Hepatocyte (in vitro differentiated cells): ENCODE measurements at places on chromosomes 1 and 21. TPM values are rescaled to one million over a fixed set of nuclear protein-coding genes. Genes with fewer than 3 reads are reported as not detected.
A peak's percentile ranks its signal among the peaks of the same experiment; 100 is the strongest.

GRCh38 chr1:190068304-190068703, 409.4 kb downstream of the BRINP3 start:
- no peaks in the 10 kb centered on the region for H3K36me3 ChIP-seq
- H3K4me3 ChIP-seq: no peak overlapping the region
- H3K27me3 ChIP-seq: no peaks in the 10 kb centered on the region
- DNase-seq: no peak

GRCh38 chr1:53696571-53696970, 42.4 kb downstream of the GLIS1 start:
- H3K27ac ChIP-seq: no peak overlapping the region
- no peak for DNase-seq
- H3K4me1 ChIP-seq: peaks cover 4% of the 10 kb centered on the region

- peak; percentile 6 for DNase-seq
- H3K4me3 ChIP-seq: no peak overlapping the region
- no peaks in the 10 kb centered on the region for H3K36me3 ChIP-seq
- H3K4me1 ChIP-seq: peaks cover 5% of the 10 kb centered on the region
Observed at GRCh38 chr1:75079538-75080290, 54.5 kb upstream of the LHX8 start.

The PTTG1IP gene
- 315 and 362 TPM in 2 replicates for polyA plus RNA-seq

GRCh38 chr1:9061252-9061960, 8.0 kb downstream of the SLC2A5 start:
- H3K4me3 ChIP-seq: no peak overlapping the region
- H3K27ac ChIP-seq: no peak overlapping the region
- H3K4me1 ChIP-seq: no peaks in the 10 kb centered on the region

GRCh38 chr1:157356601-157357000, 195.7 kb downstream of the FCRL5 start:
- H3K4me1 ChIP-seq: no peaks in the 10 kb centered on the region
- H3K27ac ChIP-seq: no peak overlapping the region
- no peaks in the 10 kb centered on the region for H3K36me3 ChIP-seq
- no peak overlapping the region for H3K4me3 ChIP-seq
- DNase-seq: no peak
- no peaks in the 10 kb centered on the region for H3K27me3 ChIP-seq

DNA sequence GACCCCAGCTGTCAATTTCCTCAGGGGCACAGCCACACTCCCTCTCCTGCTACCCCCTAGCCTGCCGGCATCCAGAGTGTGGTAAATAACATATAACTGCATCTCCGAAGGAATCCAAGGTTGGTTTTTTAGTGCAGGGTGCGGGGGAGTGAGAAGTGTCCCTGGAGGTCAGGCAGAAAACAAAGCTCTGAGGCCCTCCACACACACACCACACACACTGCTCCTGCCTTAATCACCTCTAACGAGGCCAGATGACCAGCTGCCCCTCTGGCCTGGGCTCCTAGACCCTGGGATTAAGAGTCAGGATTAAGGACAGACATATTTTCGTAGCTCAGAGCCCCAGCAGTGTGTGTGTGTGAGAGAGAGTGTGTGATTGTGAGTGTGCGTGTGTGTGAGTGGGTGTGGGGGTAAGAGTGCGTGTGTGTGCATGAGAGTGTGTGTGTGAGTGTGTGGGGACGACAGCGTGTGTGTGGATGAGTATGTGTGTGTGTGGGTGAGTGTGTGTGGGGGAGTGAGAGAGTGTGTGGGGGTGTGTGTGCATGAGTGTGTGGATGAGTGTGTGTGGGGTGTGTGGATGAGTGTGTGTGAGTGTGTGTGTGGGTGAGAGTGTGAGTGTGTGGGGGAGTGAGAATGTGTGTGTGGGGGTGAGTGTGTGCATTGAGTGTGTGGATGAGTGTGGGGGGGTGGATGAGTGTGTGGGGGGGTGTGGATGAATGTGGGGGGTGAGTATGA, 14.6 kb downstream of the SDC3 start:
- DNase-seq: no peak
- H3K4me1 ChIP-seq: peaks cover 27% of the 10 kb centered on the region
- no peak overlapping the region for H3K27ac ChIP-seq
- H3K4me3 ChIP-seq: no peak overlapping the region
- no peaks in the 10 kb centered on the region for H3K36me3 ChIP-seq

GRCh38 chr1:19360016-19360415, 47.9 kb downstream of the SLC66A1 start:
- no peaks in the 10 kb centered on the region for H3K36me3 ChIP-seq
- H3K27ac ChIP-seq: no peak overlapping the region
- H3K27me3 ChIP-seq: no peaks in the 10 kb centered on the region
- H3K4me3 ChIP-seq: no peak overlapping the region

- H3K27me3 ChIP-seq: peaks cover 4% of the 10 kb centered on the region
- H3K4me3 ChIP-seq: no peak overlapping the region
- no peaks in the 10 kb centered on the region for H3K36me3 ChIP-seq
- H3K27ac ChIP-seq: no peak overlapping the region
- no peaks in the 10 kb centered on the region for H3K4me1 ChIP-seq
Observed at GRCh38 chr1:9990944-9991343, 6.1 kb upstream of the RBP7 start.

- no peak for DNase-seq
- H3K4me3 ChIP-seq: no peak overlapping the region
- no peak overlapping the region for H3K27ac ChIP-seq
Observed at GRCh38 chr1:98103617-98104285, 182.9 kb upstream of the DPYD start.

The SPOCD1 gene
- 2.8 and 2.9 TPM in 2 replicates for polyA plus RNA-seq

GRCh38 chr1:206544562-206545257, 37.4 kb downstream of the RASSF5 start:
- H3K36me3 ChIP-seq: no peaks in the 10 kb centered on the region
- no peak overlapping the region for H3K27ac ChIP-seq
- DNase-seq: peak; percentile 78
- no peaks in the 10 kb centered on the region for H3K27me3 ChIP-seq
- no peaks in the 10 kb centered on the region for H3K4me1 ChIP-seq

The IGSF9 gene
- polyA plus RNA-seq: 22.5 and 25.4 TPM in 2 replicates

DNA sequence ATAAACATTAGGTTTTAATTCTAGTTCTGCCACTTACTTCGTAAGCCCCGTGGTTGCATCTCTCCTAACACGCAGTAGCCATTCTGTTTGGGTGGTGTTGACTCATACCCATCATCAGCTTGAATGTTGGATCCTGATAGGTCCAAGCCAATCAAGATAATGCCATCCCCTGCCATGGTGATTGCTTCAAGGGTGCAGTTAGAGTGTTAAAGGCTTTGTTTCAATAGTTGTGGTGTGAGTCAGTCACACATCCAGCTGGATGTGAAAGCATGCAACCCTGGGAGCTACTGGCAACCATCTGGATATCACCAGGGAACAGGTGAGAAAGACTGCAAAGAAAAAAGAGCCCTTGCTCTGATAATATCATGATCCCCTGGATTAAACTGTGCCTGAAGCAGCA, 69.1 kb downstream of the OMA1 start:
- no peaks in the 10 kb centered on the region for H3K27me3 ChIP-seq
- H3K27ac ChIP-seq: no peak overlapping the region
- H3K4me1 ChIP-seq: no peaks in the 10 kb centered on the region
- no peaks in the 10 kb centered on the region for H3K36me3 ChIP-seq
- H3K4me3 ChIP-seq: no peak overlapping the region

DNA sequence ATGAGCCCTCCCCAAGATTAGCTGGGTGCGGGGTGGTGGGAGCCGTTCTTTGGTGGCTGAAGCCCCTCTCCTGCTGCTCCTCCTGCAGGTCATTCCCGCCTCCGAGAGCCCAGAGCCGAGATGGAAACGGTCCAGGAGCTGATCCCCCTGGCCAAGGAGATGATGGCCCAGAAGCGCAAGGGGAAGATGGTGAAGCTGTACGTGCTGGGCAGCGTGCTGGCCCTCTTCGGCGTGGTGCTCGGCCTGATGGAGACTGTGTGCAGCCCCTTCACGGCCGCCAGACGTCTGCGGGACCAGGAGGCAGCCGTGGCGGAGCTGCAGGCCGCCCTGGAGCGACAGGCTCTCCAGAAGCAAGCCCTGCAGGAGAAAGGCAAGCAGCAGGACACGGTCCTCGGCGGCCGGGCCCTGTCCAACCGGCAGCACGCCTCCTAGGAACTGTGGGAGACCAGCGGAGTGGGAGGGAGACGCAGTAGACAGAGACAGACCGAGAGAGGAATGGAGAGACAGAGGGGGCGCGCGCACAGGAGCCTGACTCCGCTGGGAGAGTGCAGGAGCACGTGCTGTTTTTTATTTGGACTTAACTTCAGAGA, 448 bp downstream of the G0S2 start:
- no peak overlapping the region for H3K27ac ChIP-seq
- peak; percentile 37 for DNase-seq
- peaks cover 30% of the 10 kb centered on the region for H3K27me3 ChIP-seq

DNA sequence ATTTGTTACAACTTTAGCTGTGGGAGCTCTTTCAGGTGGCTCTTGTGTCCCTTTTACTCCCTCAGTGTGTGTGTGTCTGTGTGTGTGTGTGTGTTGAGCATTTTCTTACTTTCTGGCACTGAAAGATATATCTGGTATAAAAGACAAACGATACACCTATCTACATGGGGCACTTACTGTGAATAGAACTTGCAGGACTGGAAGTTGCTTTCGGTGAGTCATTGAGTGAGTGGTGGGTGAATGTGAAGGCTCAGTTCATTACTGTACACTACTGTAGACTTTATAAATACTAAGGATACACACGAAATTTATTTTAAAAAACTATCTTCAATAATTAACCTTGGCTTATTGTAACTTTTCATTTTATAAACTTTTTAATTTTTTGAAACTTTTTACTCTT, 38.7 kb downstream of the BTBD8 start:
- H3K27me3 ChIP-seq: no peaks in the 10 kb centered on the region
- H3K27ac ChIP-seq: no peak overlapping the region
- H3K36me3 ChIP-seq: no peaks in the 10 kb centered on the region
- DNase-seq: no peak

The SELENBP1 gene
- polyA plus RNA-seq: 86.4 and 101 TPM in 2 replicates

GRCh38 chr1:155307247-155307740, 1.4 kb upstream of the FDPS start:
- H3K36me3 ChIP-seq: no peaks in the 10 kb centered on the region
- no peaks in the 10 kb centered on the region for H3K27me3 ChIP-seq
- DNase-seq: peak; percentile 41
- peaks cover 17% of the 10 kb centered on the region for H3K4me1 ChIP-seq
- H3K4me3 ChIP-seq: no peak overlapping the region
- peak overlapping the region; percentile 80 for H3K27ac ChIP-seq

DNA sequence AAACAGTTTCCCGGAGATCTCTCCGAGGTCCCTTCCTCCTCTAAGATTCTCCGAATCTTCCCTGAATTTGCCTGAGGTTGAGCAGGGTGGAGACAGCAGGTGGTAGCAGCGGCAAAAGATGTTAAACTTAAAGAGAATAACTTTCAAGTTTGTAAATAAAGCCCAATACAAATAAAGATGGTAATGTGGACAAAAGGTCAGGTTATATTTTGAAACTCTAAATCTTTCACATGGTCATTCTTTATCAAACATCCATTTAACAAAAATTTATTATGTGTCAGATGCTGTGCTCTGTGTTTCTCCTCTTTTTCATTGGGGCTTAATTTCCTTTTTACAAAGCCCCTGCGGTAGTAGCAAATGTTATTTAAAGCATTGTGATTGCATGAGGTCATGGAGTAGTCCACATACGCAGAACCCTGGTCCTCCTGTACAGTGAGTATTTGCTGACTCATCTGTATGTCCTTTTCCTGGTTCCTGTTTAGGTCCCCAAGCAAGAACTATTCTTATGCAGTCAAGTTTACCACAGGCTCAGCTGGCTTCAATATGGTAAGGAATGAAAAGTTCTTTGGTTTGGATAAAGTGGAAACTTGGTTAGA, 119.2 kb downstream of the ITSN1 start:
- peaks cover 10% of the 10 kb centered on the region for H3K4me1 ChIP-seq
- no peaks in the 10 kb centered on the region for H3K27me3 ChIP-seq
- H3K27ac ChIP-seq: peak overlapping the region; percentile 79
- H3K36me3 ChIP-seq: no peaks in the 10 kb centered on the region

- no peaks in the 10 kb centered on the region for H3K36me3 ChIP-seq
- no peak overlapping the region for H3K27ac ChIP-seq
- peaks cover 3% of the 10 kb centered on the region for H3K27me3 ChIP-seq
- no peaks in the 10 kb centered on the region for H3K4me1 ChIP-seq
Observed at GRCh38 chr21:37758982-37759381, 157.3 kb downstream of the KCNJ6 start.

- peaks cover 11% of the 10 kb centered on the region for H3K27me3 ChIP-seq
- peak; percentile 58 for DNase-seq
- no peak overlapping the region for H3K4me3 ChIP-seq
- H3K4me1 ChIP-seq: no peaks in the 10 kb centered on the region
- peak overlapping the region; percentile 23 for H3K27ac ChIP-seq
Observed at GRCh38 chr1:159817276-159818041, 9.2 kb upstream of the SLAMF8 start.

DNA sequence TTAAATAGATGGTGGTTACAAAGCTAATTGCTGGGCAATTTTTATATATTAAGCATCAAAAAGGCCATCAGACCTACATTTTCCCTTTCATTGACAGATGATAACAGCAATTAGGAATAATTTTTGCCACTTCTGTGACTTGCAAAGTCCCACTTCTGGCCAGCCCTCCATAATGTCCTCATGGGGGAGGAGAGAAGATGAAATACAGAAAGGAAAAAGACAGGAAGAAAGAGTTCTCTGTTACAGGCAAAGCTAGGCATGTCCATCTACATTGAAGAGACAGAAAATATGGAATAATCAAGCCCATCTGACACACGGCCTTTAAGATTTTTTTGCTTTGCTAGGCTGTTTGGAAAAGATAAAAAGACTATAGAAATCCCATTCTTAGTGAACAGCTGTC, 108.0 kb downstream of the ENAH start:
- H3K4me1 ChIP-seq: no peaks in the 10 kb centered on the region
- no peak for DNase-seq
- H3K4me3 ChIP-seq: no peak overlapping the region
- no peaks in the 10 kb centered on the region for H3K36me3 ChIP-seq
- no peaks in the 10 kb centered on the region for H3K27me3 ChIP-seq

DNA sequence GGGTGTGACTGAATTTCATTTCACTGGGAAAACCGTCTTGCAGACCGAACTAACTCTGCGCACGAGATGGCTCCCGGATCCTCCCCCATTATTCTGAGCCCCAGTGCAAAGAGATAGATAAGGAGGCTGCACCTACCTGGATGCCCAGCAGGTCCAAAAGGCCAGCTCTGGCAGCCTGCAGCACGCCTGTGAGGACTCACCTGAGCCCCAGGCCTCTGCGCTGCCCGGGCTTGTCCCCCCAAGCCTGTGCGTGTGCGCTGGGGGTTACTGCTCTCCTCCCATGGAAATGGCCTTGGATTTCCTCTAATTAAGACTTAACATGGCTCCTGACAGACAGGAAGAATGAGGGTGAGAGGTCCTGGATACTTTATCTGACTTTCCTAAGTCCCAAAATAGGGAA, 83.4 kb downstream of the MDM4 start:
- no peak overlapping the region for H3K4me3 ChIP-seq
- DNase-seq: no peak

The KRTAP19-2 gene
- polyA plus RNA-seq: not detected in 2 replicates

DNA sequence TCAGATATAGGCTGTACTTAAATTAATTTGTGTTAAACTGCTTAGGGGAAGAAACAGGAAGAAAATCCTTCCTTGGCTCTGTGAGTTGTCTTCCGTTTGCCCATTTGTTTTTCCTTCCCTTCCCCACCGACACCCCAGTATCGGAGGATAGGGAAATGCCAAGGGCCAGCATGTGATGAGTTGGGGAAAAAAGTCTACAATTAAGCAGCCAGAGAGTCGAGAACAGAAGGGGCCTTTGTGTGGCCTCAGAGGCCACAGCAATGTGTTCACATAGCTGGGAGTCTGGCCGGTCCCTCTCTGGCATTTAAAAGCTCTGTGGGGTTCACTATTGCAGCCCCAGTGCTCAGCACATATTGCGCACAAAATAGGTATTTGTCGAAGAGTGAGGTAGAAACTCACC, 489.3 kb downstream of the MATN1 start:
- no peak overlapping the region for H3K4me3 ChIP-seq
- no peak overlapping the region for H3K27ac ChIP-seq
- H3K36me3 ChIP-seq: no peaks in the 10 kb centered on the region
